ENCODE measurements at places on chromosomes 7 and 10.

DNA sequence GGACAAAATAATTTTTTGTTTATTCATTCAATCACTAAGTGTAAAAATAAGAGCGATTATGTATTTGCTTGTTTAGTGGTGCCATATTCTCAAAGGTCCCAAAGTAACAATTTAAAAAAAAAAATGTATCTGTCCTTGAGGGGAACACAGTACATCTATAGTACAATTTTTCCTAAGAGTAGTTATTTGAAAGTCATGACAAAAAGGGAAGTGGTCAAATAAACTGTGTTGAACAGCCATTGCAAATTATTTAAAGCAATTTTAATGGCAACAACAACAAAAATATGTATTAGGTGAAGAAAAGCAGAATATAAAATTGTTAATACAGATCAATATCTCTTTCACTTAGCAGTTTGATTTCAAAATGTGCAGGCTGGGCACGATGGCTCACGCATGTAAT is 943.5 kb downstream of the CNTNAP2 start:
- no peak for DNase-seq

DNA sequence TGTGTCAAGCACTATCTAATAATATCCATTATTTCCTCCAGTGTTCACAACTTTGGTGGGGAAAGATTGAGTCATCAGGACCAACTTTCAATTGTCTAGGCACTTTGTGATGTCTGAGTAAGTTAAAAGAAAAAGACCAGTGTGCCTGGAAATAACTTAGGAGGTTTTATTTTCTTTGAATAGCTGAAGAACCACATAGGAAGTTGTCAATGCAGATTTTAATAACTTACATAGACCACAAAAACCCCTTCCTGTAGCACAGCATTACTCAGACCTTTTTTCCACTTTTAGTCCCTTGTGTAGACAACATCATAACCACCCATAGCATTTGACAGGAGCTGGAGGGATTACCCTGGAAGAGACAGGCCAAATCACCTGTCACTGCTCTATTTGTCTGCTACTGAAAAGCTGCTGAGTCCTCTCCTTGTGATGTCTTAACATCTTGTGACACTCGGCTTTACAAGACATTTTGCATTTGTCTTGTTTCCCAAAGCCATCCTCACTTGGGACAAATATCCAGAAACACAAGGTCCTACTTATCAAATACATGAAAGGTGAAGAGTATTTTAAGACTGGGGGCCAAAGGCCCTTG is 241.5 kb upstream of the PTER start:
- no peak for DNase-seq

DNA sequence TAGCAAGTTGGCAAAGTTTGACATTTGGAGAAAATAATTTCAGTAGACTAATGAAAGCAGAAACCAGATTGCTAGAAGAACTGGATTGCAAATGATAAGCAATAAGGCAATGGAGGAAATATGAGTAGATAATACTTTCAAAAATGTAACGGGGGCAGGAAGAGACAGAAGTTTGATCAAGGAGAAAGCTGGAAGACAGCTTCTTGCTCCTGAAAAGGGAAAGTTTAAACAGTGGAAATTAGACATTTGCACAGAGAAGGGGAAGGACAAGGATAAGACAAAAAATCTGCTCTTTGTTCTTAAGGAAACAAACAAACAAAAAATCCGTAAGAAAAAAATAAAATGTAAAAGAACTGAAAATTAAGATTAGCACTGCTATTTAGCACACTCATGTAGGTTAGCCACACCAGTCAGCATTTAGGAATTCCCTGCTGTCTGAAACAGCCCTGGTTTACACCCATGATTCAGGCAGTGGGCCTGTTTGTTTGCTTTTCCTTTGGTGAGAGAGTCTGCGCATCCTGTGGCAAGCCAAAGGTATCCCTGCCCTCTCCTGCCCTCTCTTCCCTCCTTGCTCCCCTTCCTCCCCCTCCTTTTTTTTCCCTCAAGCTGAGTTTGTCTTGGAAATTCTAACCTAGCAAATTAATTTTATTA is 104.3 kb upstream of the CAV2 start:
- DNase-seq, result peak; percentile 94

DNA sequence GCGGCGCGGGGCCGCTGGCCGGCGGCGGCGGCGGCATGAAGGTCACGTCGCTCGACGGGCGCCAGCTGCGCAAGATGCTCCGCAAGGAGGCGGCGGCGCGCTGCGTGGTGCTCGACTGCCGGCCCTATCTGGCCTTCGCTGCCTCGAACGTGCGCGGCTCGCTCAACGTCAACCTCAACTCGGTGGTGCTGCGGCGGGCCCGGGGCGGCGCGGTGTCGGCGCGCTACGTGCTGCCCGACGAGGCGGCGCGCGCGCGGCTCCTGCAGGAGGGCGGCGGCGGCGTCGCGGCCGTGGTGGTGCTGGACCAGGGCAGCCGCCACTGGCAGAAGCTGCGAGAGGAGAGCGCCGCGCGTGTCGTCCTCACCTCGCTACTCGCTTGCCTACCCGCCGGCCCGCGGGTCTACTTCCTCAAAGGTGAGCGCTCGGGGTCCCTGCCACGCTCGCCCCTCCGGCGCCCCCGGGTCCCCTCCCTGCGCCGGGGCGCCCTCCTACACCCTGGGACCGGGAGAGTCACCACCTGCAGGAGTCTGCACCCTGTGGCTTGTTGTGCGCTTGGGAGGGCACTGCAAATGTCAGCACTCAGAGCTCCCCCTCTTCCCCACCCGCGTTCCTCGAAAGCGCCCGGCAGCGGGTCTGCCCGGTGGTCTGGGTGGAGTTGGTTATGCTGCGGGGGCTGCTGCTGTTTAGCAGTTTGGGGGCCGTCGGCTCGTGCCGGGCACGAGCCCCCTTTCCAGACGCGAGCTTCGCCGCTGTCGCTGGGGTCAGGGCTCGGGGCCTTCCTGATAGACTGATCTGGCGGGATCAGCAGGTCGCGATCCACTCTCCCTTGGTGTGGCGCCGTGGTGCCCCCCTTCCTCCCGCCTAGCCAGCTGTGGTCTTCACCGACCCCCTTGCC is 627 bp downstream of the DUSP5 start:
- no peak for DNase-seq

DNA sequence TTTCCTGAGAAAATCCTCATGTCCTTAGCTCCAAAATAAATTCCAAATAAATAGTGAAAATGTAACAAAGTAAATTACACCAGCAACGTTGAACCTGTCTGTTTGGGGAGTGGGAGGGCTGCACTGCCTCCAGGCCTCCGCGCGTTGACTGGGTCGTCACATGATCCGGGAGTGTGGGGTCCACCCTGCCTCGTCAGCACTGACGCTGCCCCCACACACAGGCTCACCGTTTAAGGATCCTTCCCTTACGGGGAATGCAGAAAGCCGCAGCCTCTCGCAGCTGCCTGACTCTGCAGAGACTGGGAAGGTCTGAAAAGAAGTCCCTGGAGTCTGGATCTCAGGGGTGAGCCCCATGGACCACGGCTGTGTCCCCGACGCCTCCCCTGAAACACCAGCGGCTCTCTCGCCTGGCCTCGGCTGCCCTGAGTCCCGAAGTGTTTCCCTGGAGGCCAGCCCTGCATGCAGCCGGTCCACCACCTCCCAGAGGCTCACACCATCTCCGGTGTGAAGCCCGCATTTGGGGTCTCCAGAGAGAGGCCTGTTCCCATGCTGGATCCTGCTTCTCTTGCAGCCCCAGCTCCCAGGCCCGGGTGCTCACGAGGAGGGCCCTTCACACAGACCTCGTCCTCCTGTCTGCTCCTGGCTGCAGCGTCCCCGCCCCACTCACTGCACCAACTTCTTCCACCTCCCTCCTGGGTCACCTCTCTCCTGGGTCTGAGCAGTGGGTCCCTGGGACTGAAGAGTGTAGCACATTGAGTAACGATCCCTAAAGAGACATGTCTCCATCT is 49.5 kb upstream of the ADGRA1 start:
- DNase-seq, result no peak

DNA sequence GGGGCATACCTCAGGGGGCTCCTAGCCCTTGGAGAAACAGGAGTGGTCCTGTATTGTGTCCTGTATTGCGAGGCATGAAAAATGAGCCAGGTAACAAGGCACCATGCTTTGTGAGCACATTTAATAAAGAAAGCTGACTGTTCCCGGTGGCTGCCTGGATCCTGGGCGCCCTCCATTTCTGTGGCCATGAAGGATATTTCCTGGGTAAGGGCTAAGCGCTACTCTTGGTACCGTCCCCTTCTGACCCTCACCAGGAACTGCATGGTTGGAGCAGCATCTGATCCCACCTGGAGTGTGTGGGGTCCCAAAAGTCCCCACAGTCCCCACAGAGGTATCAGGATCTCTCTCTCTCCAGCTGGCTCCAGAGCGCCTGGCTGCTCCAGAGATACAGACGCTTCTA is 139.5 kb downstream of the MAPK8 start:
- DNase-seq, result no peak

- no peak for DNase-seq
These were observed 160.1 kb downstream of the MTERF1 start for GRCh38 chr7:91720260-91720937.

DNA sequence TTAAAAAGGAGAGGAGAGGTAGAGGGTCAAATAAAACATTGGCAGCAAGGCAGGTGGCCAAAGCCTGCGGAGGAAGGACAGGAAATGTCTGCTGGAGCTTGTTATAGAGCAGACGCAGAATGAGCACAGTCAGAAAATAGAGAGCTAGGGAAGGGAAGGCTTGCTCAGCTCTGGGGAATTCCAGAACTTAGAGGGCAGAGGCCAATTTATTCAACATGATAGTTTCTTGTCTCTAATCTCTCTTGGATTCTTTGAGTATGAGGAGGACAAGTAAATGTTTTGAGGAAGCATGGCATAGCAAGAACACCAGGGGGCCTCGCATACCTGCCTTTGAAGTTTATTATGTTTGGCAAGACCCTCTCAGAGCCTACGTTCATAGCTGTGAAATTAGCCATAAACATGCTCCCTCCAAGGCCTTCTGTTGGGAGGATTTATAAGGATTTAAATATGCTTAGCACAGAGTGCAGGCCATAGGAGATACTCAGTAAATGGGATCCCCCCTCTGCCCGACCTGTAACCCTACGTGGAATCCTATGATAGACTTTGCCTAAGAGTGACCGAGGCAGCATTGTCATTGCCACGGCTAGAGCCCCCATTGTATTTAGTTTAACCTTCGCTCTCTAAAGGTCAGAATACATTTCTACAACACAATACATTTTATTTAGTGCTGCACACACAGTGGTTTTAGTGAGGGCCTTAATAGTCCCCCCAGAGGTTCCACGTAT is 293.9 kb downstream of the CCDC3 start:
- DNase-seq, result no peak

GRCh38 chr10:4316161-4316810 is 509.7 kb upstream of the AKR1E2 start:
- DNase-seq, result no peak
